ENCODE measurements at places on chromosomes 16 and 17.

DNA sequence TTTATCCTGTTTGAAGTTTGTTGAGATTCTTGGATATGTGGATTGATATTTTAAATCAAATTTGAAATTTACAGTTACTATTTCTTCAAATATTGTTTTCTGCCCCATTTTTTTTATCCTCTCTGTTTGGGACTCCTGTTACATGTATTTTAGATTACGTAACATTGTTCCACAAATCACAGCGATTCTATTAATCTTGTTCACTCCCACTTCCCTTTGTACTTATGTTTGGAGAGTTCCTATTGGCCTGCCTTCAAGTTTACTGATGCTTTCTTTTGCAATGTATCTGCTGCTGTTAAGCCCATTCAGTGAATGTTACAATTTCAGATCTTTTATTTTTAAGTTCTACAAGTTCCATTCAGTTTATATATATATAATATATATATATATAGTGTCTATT is 288.3 kb upstream of the TNRC6C start:
- DNase-seq, result no peak

- no peak for DNase-seq
Observed at GRCh38 chr17:77615703-77616253, 342.7 kb upstream of the TNRC6C start.

GRCh38 chr17:28501421-28502284 is 4.5 kb upstream of the FOXN1 start:
- DNase-seq, result no peak

DNA sequence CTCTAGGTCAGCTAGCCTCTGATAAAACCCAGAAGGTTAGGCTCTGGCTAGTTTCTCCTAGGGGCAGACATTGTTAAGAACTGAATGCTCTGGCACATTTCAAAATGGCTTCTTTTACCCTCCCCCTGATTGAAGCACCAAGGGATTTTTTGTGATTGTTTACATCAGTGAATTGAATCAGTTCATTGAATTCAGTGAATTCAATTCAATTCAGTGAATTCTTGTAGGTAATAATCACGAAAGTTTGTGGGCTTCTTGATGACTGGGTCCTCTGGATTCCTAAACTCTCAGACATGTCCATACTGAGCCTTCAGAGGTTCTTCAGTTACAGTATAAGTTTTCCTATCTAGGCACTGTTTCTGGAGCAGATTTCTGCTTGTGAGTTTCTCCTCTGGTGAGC is 135.2 kb upstream of the ELAC2 start:
- no peak for DNase-seq

- DNase-seq, result no peak
Observed at GRCh38 chr16:29641561-29641960, 21.5 kb upstream of the SPN start.

DNA sequence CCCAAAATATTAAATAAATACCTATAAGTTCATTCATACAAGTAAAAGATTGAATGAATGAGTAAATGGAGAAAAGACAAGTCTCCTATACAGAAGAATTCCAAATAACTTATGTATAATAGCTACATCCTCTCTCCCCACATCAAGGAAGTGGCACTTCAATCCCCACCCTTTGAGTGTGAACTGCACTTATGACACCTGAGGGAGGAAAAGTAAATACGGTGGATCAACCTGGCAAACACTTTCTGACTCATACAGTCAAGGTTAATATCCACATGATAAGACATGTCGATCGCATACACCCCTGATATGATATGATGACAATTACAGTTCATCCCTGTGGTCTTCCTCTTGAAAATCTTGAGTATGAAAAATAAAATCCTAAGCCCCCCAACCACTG is 18.0 kb downstream of the SLFN12L start:
- no peak for DNase-seq

DNA sequence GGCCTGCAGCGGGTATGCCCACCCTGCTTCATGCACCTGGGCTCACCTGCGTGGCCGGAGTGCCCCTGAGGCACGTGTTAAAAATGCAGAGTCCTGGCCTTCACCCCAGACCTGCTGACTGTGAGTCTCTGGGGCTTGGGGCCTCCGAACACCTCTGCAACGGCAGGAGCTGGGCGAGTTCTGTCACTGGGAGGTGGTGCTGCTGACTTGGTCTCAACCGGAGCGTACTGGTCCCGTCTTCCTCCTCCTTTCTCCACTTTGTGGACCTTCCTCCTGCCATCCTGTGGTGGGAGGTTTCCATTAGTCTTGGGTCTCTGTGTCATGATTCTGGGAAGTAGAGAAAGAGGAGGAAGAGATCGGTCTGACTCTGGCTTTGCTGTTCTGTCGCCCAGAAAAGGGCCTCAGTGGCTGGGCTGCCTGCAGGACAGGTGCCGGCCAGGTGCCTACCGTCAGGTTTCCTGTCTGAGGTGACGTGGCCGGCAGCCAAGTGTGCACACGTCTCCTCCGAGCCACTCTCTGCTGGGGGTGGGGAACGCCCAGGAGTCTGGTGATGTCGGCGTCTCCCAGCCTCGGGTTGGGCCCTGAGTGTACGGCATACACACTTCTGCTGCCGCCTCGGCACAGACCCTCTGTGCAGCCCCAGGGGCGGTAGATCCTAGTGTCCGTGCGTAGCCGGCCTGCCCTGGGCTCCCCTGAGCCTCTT is 6.9 kb downstream of the TSC2 start:
- no peak for DNase-seq

GRCh38 chr17:7654832-7655540 is 4.3 kb downstream of the ATP1B2 start:
- DNase-seq, result no peak

GRCh38 chr16:5463820-5464219 is 366.2 kb upstream of the EEF2KMT start:
- DNase-seq, result no peak

DNA sequence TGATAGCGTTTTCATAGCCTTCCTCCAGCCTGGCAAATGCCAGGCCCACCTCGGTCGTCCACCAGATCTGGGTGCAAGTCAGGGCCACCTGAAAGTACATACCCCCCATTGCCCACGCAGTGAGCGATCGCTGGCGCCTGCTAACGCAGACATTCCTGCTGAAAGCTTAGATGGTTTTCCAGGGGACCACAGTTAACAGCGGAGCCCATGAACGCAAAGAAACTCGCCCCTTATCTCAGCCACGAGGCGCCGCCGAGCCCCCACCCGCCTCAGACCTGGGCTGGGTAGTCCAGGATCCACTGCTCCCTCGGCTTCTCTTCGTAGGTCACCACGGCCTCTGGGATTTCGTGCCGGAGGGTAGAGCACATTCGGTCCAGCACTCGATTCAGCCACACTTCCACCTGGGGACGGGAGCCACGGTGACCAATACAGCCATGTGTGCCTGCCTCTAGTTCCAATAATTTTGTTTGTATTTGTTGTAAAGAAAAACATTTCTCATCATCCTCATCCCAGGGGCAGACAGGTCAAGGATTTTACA is 74.5 kb downstream of the DNAH17 start:
- no peak for DNase-seq

DNA sequence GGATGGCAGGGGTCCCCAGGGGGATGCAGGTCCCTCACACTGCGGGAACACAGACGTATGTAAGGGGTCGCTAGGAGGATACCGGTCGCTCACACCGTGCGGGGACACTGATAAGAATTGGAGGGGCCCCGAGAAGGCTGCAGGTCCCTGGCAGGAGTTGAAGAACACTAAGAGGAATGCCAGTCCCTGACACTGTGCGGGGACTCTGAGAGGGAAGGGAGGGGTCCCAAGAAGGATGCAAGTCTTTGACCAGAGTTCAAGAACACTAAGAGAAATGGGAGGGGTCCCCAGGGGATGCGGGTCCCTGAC is 510 bp downstream of the ERCC4 start:
- DNase-seq, result no peak

DNA sequence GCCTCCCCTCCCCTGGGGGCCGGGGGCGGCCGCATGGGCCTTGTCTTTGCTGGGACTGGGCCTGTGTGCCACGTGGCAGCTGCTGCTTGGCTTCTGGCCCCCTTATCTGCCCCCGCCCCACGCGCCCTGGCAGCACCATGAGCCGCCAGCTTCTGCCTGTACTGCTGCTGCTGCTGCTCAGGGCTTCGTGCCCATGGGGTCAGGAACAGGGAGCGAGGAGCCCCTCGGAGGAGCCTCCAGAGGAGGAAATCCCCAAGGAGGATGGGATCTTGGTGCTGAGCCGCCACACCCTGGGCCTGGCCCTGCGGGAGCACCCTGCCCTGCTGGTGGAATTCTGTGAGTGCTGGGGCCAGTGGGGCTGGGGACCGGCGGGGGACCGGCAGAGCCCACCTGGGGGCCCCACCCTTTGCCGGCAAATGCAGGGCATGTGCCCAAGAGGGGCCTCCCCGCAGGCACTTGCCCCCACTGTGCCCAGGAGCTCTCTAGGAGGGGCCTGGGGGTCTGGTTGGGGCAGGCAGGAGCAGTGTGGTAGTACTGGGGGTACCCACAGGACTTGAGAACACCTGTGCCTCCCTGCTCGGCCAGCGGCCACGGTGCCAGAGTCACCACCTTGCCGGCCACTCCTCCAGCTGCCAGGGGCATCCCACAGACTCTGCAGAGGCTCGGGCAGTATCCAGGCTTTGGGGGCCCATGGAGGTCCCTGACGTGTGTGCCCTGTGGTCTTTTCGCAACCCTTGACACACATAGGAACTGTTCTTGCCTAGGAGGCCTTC is at the start of gene PDIA2:
TSS of gene PDIA2 (plus strand) at position 132 of the 773 bp plus-strand sequence. CDS start at position 138, 6 bp downstream.
- DNase-seq, result no peak

- DNase-seq, result no peak
Observed at GRCh38 chr17:76408037-76408849, 23.8 kb downstream of the SPHK1 start.

- no peak for DNase-seq
Observed at GRCh38 chr16:88350922-88351321, 31.8 kb upstream of the ZNF469 start.

DNA sequence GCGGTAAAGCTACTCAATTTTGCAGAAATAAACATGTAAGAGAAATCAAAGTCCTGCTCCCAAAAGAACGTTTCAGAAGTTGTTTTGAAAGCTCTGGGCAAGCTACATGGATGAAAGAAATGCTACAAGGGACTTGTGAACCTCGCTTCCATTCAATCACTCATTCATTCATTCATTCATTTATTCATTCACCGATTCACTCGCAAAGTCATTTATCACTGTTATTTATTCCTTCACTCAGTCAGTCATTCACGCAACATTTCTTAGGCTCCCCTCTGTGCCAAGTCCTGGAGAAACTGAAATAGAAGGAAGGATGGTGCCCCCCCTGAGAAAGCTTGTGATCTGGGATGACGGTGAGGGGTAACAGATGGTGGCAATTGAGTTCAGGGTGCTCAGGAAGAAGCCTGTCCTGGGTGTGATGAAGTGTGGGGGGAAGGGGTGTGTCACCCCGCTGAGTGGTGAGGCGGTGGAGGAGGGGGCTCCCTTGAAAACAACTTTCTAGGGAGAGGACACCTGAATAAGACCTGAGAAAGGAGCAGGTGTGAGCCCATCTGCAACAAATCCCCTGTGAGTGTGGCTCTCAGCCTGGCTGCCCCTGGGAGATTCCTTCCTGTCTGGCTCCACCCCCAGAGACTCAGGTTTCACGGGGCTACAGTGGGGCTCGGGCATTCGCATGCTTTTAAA is 36.3 kb upstream of the PRSS54 start:
- no peak for DNase-seq

DNA sequence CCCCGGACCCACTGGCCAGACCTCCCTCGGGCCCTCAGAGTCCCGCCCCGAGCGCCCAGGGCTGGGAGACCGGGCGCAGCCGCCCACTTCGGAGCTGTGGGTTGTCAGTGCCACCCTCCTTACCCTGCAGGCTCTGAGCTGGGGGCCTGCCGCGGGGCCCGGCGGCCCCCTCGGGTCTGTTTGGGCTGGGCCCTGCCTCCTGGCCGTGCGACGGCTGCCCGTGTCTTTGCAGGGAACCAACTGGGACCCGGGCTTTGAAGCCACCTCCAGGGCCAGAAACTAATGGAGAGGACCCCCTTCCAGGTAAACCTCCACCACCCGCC is 443 bp downstream of the TEDC2 start:
- no peak for DNase-seq

GRCh38 chr17:48819466-48819865 is 2.4 kb upstream of the TTLL6 start:
- no peak for DNase-seq

DNA sequence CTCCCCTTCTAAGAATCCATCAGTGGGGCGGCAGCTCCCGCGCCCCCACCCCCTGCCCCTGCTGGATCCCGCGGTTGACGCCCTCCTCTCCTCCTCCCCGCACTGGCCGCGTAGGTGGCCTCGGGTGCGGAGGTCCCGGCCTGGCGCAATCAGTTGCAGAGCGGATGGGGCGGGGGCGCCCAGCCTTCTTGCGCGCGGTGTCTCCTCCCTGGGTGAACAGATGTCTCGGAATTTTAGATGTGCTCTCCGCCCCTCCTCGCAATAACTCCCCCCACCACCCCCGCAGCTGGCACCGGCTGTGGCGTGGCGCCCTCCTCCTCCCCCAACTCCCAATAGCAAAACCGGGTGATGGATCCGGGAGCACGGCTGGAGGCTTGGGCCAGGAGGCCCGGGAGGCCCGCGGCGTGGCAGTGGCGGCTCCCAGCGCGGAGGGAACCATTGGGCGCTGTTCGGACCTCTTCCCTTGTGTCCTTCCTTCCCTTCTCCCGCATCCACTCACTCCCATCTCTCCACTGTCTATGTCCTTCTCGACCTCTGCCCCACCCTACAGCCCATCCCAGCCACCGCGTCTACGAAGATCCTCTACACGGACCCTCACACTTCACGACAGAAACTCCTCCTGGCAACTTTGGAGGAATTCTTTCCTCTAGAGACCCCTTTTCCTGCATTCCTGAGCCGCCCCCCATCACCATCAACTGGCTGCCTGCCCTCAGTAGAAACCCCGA is 11.0 kb downstream of the NEUROD2 start:
- DNase-seq, result no peak

DNA sequence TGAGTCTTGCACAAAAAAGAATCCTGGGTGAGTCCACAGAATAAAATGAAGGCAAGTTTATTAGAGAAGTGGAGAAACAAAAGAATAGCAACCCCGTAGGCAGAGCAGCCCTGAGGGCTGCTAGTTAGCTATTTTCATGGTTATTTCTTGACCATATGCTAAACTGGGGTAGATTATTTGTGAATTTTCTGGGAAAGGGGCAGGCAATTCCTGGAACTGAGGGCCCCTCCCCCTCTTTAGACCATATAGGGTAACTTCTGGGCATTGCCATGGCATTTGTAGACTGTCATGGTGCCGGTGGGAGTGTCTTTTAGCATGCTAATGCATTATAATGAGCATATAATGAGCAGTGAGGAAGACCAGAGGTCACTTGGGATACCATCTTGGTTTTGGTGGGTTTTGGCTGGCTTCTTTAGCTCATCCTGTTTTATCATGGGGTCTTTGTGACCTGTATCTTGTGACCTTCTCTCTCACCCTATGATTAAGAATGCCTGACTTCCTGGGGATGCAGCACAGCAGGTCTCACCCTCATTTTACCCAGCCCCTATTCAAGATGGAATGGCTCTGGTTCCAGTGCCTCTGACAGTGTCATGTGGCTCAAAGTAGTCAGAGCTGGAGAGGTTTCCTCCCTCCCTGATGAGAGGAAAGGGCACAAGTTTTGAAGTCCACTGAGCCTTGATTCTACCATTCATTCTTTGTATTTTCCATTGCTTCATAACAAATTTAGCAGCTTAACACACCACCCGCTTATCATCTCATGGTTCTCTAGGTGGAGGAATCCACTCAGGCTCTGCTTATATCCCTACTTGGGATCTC is 55.7 kb upstream of the LGALS9 start:
- no peak for DNase-seq

- no peak for DNase-seq
Observed at GRCh38 chr16:65888201-65888600, 478.3 kb upstream of the CDH5 start.

- no peak for DNase-seq
Observed at GRCh38 chr16:19994466-19995170, 79.1 kb downstream of the GPR139 start.

GRCh38 chr16:65884018-65884417 is 482.5 kb upstream of the CDH5 start:
- DNase-seq, result no peak
